ENCODE measurements at places on chromosomes 4 and X.

DNA sequence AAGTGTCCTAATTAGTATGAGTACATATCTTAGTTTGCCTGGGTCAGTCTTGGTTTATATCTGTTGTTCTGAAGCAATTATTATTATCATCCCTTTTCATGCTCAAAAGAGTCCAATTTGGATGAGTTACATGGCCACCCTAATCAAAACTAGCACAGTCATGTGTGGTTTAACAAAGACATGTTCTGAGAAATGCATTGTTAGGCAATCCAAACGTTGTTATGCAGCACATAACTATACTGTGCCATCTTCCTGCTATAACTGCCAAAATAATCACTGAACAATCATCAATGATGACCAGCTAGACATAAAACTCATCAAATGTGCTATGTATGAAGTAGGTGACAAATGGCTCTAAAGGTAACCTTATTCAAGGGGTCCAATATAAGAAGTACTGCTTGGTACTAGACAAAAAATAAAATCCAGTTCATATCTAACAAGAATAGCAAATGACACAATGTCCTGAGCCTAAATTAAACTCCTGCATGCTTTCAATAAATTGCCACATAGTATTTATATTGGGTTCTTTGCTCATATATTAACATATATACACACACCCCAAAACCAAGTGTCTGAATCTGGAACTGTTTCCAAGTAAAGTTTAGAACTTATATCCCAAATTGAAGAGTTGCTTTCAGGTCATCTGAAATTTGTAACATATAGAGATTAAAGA is 41.9 kb downstream of the CNOT6L start:
- no peak for DNase-seq

DNA sequence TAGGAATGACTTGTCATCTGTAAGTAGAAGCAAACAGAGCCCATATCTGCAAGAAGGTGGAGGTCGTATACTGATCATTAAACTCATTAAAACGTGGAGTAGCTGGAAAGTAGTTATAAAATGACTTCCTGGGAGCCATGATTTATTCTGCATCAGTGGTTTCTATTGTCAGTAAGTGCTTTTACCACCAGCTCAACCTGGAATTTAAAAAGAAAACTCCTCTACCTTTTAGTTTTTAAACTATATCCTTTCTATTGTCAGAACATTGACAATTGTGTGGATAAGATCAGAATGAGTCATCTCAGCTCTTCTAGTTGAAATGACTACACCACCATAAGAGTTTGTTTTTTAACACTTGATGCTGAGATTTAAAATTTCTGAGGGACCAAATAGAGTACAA is 651.2 kb upstream of the GALNT7 start:
- no peak for DNase-seq

DNA sequence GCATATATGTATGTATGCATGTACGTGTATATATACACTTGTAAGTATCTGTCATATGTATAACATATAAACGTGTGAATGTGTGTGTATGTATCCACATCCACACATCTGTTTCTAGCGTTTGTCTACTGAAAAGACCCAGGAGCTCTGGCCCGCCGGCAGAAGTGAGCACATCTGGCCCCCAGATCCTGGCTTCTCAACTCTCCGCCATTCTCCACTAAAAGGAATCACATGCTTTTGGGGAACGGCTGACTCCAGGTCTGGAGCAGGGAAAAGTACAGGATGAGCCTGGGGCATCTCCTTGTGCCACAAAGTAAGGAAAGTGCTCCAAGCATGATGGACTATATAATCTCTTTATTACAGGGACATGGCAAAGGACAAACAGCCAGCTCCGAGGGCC is 143.7 kb downstream of the AFAP1 start:
- DNase-seq: no peak

- no peak for DNase-seq
Observed at GRCh38 chr4:109440948-109441347, 7.3 kb downstream of the SEC24B start.

DNA sequence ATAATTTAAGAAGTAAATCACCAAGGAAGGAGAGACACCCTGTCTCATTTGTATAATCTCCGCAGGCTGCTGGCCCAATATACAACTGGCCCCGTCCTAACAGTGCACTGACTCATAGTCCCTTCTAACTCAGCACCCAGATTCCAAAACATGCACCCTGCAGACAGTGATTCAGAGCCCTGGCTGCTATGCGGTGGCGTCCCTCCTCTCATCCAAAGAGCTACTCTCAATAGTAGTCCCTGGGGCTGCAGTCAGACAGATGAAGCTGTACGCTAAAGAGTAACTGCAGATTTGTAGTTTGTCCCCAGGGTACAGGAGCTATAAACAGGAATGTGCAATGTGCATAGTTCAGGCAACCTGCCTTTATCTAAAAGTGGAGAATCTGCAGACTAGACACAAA is 23.0 kb downstream of the GABRA3 start:
- DNase-seq: no peak

DNA sequence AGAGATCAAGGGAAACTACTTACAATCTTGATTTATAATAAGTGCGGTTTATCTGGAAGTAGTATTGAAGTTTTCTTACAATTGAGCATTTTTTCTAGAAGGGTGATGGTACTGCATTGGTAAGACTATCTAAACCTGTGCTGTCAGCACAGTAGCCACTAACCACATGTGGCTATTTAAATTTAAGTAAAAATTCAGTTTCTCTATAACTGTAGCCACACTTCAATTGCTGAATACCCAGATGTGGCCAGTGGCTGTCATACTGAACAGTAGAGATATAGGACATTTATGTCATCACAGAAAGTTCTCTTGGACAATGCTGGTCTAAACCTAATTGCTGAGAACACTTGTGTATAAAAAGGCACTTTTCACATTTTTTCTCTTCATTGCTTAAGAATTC is 222.7 kb downstream of the CBR4 start:
- no peak for DNase-seq

DNA sequence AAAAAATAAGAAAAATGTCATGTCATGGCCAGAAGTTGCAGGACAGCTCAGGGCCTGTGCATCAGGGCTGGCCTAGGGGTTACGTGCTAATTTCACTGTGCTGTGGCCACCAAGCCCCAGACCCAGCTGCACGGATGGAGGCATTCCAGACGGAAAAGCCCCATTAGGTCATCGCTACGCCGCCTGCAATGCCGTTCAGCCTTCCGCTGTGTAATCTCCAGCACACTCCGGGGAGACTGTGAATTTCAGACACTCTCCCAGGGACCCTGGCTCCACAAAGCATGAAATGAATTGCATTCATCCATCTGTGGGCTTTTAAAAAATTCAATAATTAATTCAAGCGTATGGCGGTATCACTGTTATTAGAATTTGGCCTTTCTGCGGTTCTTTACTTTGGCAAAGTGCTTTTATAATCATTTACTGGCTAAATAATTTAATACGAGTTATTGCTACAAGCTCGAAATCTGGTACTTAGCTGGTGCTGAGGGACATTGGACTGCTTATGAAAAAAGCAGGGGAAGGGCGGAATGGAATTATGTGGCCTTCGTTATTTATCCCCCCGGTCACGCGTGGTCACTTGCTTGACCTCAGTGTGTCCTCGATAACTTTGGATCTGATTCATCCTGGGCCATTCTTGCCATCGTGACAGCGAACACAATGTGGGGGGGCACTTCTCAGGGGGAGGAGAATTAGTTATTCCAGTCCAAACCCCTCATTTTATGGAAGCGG is 9.0 kb upstream of the NSG1 start:
- peak; percentile 21 for DNase-seq

- DNase-seq: peak; percentile 2
Observed at GRCh38 chr4:100907465-100908454, 389.9 kb upstream of the EMCN start.

DNA sequence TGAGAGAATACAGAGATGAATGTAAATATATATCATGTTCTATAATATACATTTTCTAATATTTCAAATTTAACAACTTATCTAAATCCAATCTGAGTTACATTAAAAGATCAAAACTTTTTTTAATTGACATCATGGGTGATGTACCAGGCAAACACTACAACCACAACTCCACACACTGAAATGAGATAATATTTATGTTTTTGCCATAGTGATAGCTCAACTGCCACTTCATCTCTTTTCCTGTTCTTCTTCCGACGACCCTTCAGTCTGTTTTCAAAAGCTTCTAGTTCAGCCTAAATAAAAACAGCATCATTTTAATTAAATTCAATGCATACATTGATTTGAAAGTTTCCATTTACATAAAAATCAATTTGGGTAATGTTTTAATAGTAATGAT is 10.2 kb upstream of the CORIN start:
- no peak for DNase-seq

DNA sequence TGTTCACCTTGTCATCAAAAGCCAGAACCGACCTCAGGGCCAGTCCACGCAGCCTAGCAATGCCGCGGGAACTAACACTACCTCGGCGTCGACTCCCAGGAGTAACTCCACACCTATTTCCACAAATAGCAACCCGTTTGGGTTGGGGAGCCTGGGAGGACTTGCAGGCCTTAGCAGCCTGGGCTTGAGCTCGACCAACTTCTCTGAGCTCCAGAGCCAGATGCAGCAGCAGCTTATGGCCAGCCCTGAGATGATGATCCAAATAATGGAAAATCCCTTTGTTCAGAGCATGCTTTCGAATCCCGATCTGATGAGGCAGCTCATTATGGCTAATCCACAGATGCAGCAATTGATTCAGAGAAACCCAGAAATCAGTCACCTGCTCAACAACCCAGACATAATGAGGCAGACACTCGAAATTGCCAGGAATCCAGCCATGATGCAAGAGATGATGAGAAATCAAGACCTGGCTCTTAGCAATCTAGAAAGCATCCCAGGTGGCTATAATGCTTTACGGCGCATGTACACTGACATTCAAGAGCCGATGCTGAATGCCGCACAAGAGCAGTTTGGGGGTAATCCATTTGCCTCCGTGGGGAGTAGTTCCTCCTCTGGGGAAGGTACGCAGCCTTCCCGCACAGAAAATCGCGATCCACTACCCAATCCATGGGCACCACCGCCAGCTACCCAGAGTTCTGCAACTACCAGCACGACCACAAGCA is 898 bp downstream of the UBQLN2 start:
- peak; percentile 41 for DNase-seq

DNA sequence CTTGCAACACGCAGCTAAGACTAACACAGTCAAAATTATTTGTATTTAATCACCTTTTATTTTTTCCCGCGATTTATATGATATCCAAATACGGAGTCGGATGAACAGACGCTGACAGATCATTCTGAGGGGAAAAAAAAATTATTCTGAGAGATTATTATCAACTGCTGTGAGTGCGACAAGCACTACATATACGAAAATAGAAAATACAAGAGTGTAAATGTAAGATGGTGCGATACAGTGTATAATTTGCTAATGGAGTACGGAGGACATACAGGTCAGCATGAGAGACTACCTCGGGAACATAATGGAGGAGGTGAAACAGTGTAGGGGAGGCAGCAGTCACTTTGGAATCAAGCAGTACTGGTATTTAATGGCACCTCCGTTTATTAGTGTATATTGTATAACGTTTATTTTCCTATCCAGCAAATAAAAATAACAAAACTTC is 2.8 kb upstream of the LIN54 start:
- DNase-seq: no peak

DNA sequence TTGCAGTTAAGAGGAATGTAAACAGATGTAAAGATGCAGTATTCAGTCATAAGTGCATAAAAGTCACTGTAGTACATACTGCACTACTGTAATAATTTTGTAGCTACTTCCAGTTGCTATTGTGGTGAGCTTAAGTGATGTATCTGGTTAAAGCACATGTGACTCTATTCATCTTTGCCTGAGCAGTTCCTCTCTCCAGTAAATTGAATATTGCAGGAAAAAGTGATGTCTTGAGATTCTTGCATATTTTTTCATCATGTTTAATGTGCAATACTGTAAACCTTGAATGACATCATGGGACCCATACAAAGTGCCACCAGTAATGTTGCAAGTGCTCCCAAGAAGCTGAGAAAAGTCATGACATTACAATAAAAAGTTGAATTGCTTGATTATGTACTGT is 9.6 kb downstream of the UBA6 start:
- DNase-seq: no peak

- DNase-seq: no peak
Observed at GRCh38 chr4:2925496-2925895, 37.7 kb downstream of the NOP14 start.

GRCh38 chr4:88102026-88102425 is 56.4 kb downstream of the ABCG2 start:
- DNase-seq: no peak

GRCh38 chr4:181166742-181167399 is 1076.3 kb upstream of the TENM3 start:
- peak; percentile 24 for DNase-seq

DNA sequence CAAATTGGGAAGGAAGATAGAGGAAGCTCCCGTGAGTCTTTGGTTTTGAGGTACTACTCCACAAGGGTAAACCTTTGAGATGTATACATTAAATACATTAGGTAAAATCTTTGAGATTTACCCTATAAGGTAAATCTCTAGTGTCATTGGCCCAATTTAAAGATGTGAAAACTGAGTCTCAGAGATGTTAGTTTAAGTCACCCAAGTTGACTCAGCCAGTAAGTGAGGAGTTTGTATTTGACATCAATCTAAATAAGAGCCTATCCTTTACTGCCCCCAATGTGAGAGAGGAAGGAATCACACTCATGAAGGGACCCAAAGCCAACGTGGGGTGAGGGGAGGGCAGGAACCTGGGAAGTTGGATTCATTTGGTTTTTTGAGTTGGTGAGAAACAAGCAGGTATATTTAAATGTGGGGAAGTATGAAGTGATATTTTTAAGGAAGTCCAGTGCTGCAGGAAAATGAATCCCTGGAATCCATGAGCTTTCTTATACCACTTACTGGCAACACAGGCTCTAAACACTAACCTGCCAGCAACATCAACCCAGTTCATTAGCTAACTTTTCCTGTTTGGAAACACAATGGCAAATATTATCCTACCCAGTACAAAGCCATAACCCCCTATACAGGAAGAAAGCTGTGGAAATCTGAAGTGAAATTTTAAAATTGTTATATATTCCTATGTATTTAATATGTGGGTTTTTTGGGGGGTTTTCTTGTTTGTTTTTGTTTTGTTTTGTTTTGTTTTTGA is 55.3 kb downstream of the PALLD start:
- DNase-seq: no peak

DNA sequence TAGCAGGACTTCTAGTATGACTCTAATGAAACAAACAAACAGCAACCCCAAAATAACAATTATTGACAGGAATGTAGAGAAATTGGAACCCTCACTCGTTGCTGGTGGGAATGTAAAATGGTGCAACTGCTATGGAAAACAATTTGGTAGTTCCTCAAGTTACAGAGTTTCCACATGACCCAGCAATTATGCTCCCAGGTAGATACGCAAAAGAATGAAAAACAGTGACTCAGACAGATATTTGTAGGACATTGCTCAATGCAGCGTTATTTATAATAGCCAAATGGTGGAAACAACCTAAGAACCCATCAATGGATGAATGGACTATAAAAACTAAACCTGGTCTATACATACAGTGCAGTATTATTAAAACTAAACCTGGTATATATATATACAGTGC is 646.1 kb upstream of the FRG1 start:
- DNase-seq: no peak

- DNase-seq: no peak
Observed at GRCh38 chrX:153517946-153518834, 748 bp downstream of the ATP2B3 start.

Data from ELF-1 (cell line).